Activated CD4-positive, alpha-beta T cell treated with anti-CD3 and anti-CD28 coated beads, Interleukin-2, amount 50 U/mL, for 48 hours (primary cell): ENCODE measurements at places on chromosomes 6 and 20.

DNA sequence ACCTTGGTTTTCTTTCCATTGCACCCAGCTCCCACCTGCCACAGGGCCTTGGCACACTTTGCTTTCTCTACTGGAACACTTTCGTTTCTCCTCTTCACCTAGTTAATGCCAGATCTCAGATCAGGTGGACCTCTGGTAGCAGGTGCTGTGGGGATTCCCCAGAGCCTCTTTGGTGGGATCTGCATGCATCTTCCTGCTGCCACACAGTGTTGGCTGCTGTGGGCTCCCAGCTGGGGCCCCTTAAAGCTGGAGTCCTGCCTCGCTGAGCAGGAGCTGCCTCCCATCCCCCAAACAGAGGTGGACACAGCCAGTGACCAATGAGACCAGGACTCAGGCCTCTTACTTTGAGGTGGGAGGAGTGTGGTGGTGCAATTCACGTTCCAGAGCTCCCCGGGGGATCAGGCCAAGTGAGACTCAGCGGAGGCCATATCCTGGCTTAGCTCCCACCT is 28.4 kb downstream of the CEBPB start:
- DNase-seq: no peak

GRCh38 chr6:43935921-43936439 is 166.0 kb downstream of the VEGFA start:
- no peak for DNase-seq

DNA sequence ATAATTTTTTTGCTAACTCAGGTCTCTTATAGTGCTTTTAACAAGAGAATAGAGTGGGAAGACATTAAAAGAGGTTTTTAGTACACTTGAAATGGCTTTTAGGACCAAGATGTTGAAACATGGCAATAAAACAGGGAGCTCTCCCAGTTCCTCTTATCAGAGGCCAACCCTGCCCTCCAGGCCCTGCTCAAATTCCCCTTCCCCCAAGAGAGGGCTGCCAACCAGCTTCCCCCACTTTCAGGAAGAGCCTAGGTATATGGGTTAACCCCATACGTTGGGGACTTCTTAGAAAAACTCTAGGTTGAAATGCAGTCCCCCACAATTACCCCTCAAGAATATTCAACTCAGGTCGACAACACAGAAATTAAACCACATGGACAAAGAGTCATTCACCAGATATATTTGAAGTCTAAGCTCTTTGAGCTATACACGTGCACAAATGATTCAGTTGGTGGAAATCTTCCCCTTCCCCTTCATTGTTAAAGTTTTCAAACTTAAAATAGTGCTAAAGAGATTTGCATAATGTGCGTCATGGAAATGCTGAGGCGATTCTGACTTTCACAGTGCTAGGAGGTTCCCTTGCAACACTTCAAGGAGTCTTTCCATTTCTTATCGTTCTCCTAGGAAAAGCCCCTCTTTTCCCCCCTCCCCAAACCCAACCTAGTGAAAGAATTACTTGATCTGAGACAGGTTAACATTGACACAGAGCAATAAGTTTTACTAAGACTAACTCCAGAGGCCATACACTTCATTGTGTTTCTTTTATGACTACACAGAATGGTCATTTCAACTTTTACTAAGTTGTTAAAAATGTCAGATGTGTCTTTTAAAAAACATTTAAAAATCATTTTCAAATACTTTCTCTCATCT is 49.8 kb upstream of the ENPP5 start:
- peak; percentile 12 for DNase-seq

DNA sequence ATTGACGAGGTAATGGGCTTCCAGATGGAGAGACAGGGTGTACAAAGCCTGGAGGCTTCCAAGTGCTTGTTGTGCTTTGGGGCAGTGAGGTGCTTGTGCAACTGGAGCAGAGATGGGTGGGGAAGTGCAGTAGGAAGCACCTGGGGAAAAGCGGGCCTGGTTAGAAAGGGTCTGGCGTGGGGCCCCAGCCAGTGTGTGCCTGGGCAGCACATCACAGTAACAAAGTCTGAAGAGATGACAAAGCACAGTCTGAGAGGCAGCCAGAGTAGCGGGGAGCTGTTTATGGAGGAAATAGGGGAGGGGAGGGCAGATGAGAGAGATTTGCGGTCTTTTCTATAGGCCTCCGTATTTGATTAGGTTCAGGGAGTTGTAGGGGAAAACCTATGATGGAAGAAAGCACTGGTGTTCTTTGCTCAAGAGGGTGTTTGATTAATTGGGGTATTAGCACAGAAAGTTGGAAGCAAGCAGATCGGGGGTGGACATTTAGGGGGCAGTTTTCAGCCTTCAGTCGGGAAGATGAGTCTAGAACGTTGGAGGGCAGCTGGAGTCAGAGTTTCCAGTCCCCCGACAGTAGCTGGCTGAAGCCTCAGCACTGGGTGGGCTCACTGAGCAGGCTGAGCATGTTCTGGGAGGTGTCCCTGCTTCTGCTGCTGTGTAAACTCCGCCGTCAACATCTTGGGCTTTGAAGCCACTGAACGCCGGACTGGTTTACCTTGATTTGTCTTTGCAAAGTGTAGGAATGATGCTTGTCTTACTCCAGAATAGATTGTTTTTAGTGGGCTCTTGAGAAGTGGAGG is 15.5 kb upstream of the MROH8 start:
- no peak for DNase-seq

- no peak for DNase-seq
Measured at GRCh38 chr6:150606647-150607328, 7.1 kb downstream of the PLEKHG1 start.

DNA sequence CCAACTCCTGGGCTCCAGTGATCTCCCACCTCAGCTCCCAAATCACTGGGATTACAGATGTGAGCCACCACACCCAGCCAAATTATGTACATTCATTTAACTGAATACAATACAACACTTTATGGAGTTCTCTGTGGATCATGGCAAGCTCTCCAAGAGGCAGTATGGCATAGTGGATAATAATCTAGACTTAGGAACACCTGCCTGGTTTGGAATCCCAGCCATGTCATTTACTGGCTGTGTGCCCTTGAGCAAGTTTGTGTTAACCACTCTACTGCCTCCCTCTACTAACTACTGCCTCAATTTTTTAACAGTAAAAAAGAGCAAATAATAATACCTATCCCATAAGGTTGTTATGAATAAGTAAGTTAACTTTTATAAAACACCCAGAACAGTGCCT is 1.9 kb upstream of the ETV7 start:
- no peak for DNase-seq

GRCh38 chr6:23568292-23568691 is 557.7 kb upstream of the NRSN1 start:
- no peak for DNase-seq

DNA sequence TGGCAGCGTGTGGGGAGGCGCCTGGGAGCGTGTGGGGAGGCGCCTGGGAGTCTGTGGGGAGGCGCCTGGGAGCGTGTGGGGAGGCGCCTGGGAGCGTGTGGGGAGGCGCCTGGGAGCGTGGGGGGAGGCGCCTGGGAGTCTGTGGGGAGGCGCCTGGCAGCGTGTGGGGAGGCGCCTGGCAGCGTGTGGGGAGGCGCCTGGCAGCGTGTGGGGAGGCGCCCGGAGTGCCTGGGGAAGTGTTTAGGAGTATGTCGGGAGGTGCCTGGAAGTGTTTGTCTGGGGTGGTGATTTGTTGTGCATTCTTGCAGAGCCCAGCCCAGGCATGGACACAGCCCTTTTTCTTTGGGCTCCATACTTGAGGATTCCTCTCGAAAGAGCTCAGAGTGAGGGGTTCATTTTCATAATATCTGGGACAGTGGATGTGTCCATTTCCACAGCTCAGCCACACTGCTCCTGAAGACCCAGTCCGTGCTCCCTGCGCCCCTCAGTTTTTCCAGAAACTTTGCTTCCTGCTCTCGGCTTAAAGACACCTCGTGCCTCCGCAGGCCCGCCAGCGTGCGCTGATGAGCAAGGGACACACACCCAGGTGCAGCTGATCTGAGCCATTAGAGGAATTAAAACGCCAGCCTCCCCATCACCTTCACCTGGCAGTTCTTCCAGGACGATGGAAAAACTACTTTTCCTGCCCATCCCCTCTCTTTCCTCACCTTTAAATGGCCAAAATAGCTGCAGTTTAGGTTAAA is 172.2 kb upstream of the THBS2 start:
- no peak for DNase-seq

DNA sequence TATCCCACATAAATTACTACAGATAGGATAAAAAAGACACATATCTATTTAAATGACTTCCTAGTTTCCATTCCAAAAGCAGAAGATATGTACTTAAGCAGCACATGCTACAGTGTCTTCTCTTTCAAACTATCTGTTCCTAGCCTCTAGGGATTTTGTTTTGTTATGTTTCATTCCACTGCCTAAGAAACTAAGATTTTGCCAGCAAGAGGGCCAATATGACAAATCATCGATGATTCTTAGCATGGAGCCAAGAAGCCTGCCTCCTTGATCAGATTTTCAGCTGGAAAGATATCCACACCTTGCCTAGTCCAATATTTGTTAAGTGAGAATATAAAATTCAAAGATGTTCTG is 7.0 kb downstream of the SNX5 start:
- no peak for DNase-seq

DNA sequence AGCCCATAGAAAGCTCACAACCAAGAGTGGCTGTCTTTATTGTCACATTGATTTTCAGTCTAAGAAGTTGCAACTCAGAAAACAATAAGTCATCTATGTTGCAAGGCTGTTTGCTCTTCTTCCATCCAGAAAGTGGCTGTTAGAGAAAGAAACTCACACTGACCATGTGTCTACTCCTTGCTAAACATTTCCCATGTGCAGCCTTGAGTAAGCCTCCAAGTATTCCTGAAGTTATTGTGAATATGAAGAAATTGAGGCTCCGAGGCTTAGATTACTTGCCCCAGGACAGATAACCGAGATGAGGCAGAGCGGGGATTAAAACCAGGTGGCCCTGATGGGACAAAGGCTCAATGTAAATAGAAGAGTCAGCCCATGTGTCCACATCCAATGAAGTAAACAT is 105.0 kb downstream of the SPTLC3 start:
- no peak for DNase-seq

DNA sequence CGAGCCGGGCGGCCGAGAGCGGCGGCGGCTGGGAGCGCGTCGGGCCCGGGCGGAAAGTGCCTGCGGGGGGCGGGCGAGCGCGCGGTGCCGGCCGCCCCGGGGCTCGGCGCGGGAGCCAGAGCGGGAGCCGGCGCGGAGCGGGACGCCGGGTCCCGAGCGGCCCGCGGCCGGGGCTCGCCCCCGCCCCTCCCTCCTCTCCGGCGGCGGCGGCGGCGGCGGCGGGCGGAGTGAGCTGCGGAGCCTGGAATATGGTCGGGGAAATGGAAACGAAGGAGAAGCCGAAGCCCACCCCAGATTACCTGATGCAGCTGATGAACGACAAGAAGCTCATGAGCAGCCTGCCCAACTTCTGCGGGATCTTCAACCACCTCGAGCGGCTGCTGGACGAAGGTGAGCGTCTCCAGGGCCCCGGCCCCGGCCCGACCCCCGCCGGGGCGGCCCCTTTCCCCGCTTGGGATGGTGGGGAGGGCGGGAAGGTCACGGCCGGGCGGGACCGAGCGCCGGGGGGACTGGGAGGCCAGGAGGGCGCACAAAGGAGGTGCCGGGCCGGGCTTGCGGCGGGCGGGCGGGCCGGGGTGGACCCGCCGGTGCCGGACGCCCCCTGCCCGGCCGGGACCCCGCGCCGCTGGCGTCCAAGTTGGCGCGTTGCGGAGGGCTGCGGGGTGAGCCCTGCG is 565 bp downstream of the QKI start:
- DNase-seq: peak; percentile 26

DNA sequence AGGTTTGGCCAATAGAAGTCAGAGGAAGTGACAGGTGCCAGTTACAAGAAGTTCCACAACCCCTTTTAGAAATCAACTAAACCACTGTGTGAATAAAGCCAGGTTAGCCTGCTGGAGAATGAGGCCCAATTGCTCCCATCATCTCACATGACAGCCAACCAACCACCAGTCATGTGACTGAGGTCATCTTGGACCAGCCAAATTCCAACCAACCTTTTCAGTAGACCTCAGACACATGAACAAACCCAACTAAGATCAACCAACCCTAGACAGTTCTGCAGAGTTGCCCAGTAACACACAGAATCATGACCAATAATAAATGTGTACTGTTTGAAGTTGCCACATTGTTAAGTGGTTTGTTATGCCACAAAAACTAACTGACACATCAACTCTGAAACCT is 44.6 kb upstream of the GGTLC1 start:
- no peak for DNase-seq

- DNase-seq: no peak
Measured at GRCh38 chr6:154471609-154472362, 38.7 kb downstream of the CNKSR3 start.

DNA sequence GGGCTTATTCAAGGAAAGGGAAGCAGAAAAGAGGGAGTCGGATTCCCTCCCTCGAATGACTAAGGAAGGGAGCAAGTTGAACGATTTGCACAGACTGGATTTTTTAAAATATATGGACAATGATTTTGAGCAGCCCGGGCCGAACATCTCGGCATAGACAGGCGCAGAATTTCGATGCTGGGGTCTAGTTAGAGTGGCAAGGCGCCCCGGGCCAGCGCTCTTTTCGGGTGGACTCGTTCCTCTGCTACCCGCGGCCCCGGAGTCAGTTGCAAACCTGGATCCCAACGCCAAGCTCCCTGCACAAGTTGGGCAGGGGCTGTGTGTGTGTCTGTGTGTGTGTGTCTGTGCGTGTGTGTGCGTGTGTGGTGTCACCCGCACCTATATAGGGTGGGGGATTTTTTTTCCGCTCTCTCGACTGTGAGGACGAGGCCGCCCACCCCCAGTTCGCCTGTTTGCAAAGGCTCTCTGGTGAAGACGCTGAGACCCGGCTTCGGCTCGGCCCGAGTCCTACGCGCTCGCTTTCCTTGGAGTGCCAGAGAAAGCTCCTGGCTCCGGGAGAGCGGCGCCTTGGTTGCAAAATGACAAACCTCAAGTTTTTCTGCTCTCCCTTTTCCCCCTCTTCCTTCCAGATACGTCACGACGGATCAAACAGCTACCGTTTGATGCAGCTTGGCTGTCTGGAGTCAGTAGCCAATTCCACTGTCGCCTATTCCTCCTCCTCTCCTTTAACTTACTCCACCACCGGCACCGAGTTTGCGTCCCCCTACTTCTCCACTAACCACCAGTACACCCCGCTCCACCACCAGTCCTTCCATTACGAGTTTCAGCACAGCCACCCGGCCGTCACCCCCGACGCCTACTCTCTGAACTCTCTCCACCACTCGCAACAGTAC is 1.4 kb downstream of the TFAP2D start:
- no peak for DNase-seq

- no peak for DNase-seq
Measured at GRCh38 chr6:169173532-169174268, 79.9 kb downstream of the THBS2 start.

GRCh38 chr6:109458774-109459531 is 3.4 kb upstream of the MICAL1 start:
- no peak for DNase-seq

DNA sequence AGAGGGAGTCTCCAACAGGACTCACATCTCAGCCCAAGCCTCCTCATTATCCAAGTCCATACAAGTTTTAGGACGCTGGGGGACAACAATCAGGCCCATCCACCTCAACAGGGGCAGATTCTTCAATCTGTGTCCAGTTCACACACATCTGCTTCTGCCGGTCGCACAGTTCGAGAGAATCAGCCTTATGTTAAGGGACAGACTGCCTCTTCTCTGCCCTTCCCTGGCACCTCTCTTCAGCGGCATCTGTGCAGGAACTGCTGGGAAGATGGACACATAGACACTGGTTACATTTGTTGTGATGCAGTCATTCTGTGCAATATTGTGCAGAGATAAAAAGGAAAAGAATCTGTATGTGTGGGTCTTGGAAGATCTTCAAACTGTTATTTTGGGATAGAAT is 21.0 kb downstream of the ULBP1 start:
- no peak for DNase-seq

- DNase-seq: no peak
Measured at GRCh38 chr6:39104528-39104927, 10.5 kb downstream of the SAYSD1 start.
